HTR-8/SVneo (cell line): ENCODE measurements at places on chromosomes 3 and 15.

GRCh38 chr3:157958457-157958856 lies 147.8 kb downstream of the SHOX2 start:
- DNase-seq: no peak

GRCh38 chr3:12571986-12572385 lies 15.1 kb downstream of the MKRN2 start:
- DNase-seq: no peak

DNA sequence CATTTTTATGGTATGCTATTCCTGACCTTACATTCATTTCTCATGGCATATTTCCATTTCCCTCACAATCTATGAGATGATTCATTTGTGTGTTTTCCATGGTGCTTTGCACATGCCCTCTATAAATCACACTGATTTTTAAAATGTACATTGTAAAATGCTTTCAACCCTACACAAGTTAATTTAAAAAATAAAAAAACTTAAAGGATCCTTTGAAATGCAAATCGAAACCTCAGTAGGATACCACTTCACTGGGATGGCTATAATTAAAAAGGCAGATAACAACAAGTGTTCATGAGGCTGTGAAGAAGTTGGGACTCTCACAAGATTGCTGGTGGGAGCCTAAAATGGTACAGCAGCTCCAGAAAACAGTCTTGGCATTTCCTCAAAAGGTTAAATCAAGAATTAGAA lies 83.5 kb downstream of the FMN1 start:
- no peak for DNase-seq

GRCh38 chr3:78398401-78398800 lies 1358.5 kb downstream of the ROBO2 start:
- DNase-seq: no peak

- DNase-seq: no peak
These were observed 98.0 kb upstream of the ARHGEF26 start for GRCh38 chr3:154023148-154023547.

- no peak for DNase-seq
These were observed 429.3 kb downstream of the GRM7 start for GRCh38 chr3:7290077-7290825.

GRCh38 chr3:170584585-170585007 lies 1.3 kb downstream of the SLC7A14 start:
- peak; percentile 76 for DNase-seq

- no peak for DNase-seq
These were observed 20.9 kb downstream of the PLSCR1 start for GRCh38 chr3:146523531-146523930.

DNA sequence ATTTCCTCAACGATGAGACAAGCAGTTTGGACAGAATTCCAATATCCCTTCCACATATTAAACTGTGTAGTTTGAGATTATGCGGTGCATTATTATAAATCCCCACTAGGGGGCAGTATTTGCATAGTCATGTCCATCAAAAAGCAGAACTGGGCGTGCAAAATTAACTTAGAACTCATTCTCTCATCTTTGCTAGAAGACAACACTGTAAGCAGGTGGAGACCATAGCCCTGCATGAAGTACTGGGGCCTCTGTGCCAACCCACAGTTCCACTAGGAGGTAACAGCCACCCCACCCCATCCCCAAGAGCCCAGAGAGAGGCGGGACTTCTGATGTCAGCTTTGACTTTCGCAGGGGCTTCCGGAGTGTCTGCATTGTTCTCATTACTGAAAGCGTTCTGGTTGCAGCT lies 106.6 kb upstream of the TMC3 start:
- DNase-seq: peak; percentile 43

DNA sequence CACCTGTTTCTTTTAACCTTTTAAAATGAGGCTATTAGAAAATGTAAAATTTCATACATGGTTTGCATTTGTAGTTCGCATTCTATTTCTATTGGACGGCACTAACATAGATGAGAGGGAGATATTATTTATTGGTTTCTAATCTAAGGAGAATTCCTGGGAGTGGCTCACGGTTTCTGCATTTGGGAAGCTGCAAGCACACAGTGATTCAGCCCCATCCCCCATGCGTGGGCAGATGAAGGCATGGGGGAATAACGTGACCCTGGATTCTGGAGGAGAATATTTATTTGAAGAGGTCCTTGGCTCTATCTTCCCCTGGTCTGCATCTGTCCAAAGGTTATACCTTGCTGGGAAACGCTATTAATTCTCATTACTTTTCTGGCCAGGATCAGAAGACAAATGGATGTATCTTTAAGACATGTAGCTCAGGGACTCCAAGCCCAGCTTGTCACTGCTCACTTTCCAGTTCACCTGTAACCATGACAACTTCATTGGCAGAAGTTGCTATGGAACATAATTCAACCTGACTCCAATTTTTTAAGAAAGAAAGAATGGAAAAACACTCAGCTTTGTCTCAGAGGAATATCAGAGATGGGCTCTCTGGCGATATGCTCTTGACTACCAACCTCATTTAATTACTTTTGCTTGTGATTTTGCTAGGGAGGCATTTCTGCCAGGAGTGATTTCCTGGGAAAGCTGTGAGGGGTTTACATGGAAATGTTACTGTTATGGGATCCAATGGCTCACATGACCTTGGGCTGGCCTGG lies 27.2 kb upstream of the POMGNT2 start:
- no peak for DNase-seq

- DNase-seq: no peak
These were observed 826.4 kb downstream of the TUSC7 start for GRCh38 chr3:117536006-117536405.

DNA sequence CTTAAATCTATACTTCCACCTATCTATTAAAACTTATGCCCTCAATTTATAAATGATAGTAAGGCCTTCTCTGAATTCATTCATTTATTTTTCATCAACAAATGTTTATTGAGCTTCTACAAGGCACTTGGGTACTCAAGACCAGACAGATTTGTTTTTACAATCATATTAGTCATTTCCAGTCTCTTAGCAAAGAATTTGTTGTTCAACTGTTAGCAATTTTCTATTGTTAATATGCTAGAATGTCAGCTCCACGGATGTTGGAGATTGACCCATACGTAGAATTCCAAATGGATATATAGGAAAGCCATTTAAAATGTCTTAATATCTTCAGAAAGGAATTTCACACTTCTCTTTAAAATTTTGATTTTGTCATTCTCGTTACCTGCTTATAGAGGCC lies 36.7 kb downstream of the ZBTB38 start:
- no peak for DNase-seq

- no peak for DNase-seq
These were observed 292.2 kb downstream of the NEK10 start for GRCh38 chr3:27076815-27077630.

DNA sequence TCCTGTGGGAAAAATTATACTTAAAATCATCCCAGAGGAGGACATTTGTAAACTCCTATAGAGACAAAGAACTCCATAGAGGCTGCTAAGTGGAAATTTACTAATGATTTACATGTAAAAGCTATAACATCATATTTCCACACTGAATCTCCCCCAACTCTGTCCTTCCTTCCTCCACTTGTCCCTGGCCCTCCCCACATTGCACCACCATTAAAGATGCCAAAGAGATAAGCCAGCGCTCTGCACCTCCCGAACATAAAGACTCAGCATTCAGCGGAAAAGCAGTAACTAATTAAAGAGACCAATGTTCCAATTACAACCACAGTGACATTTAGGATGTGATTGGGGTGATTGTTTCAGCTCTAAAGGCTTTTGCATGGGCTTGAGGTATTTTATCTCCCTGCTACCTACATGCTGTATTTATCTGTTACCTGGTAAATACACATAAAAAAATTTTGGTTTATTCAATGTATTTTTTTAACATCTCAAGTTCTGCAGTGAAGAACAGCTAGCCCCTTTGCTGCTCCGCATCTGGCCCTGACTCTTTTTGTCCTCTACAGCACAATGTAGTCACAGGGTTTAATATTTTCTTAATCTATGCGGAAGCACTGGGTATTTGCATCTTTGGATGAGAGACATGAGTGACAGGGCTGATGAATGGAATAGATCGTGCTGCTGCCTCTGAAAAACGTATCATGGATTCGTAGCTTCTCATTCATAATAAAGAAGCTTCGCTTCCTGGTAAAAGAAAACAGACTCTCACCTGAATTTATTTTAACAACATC lies 35.3 kb upstream of the B3GNT5 start:
- DNase-seq: no peak

GRCh38 chr3:174846055-174846454 lies 13.1 kb upstream of the NAALADL2 start:
- no peak for DNase-seq

DNA sequence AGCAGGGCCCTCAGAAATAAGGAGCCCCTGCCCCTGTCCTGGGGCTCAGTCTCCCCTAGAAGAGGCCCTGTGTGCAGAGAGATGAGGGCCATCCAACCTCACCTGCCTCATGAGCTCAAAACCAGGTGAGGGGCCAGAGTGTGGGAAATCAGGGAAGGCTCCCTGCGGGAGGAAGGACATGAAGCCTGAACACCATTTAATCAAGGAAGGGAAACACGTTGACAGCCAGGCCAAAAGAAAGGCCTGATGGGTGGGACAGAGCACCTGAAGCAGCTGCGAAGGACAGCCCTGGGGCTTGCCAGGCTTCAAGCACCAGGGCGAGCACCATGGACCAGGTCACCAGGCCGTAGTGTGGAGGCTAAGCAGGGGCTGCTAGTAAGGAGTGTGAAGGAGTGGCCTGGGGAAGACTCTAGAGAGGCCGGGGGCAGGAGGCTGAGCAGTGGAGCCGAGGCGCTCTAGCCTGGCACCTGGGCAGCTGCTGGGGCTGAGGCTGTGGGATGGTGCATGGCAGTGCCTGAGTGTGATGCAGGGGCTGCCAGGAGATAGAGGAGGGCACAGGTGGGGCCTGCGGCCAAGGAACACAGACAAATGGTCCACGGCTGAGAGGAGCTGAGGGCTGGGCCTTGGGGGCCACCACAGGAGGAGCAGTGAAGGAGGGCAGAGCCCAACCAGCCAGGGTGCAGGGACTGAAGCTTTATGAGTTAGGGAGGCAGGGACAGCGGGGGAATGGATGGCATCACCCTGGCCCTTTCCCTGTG lies 16.1 kb downstream of the ACAA1 start:
- no peak for DNase-seq

- no peak for DNase-seq
These were observed 67.7 kb downstream of the FOXP1 start for GRCh38 chr3:71515636-71516365.

GRCh38 chr15:73829523-73829922 lies 43.8 kb upstream of the TBC1D21 start:
- DNase-seq: no peak

DNA sequence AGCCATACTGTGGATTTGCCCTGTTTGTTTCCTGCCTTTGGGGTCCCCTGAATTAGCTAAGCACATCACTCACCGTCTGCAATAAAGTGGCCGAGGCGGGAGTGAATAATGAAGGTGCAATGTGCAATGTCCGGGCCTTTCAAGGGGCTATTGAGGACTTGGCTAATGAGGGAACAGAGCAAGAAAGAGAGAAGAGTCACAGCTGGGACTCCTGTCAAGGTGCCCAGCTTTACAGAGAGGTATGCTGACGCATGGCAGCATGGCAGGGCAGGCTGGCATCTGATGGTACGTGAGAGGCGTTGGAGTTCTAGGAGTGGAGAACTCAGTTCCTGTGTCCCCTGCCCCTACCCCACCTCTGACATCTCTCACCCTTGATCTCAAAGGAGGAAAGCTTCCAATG lies 13.8 kb upstream of the ATP2B2 start:
- DNase-seq: no peak

GRCh38 chr15:28902856-28903255 lies 17.1 kb downstream of the APBA2 start:
- no peak for DNase-seq

DNA sequence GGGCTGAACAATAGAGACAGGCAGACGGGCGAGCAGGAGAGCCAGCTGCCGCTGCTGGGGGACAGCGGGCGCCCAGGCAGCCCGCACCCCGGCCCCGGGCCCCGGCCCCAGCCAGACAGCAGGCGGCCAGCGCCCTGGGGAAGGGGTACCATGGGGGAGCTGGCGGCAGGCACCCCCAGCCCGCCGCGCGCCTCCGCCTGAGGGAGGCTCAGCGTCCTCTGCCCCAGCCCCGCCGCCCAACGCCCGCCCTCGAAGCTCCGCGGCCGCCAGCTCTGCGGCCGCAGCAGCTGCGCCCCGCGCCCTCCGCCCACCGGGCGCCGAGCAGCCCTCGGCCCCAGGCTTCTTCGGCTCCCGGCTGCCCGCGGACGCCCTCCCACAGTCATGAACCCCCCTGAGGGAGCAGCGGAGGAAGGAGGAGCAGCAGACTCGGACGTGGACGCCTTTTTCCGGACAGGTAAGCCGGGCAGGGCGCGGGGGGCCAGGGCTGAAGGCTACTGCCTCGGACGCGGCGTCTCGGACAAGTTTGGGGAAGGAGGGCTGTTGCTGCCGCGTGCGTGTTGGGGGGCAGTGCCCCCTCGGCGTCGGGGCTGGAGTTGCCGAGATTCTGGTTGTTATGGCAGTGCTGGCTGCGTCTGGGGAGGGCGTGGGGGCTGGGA lies 41.6 kb upstream of the ROPN1 start:
- peak; percentile 14 for DNase-seq

GRCh38 chr3:19901337-19901736 lies 32.7 kb downstream of the EFHB start:
- DNase-seq: no peak

DNA sequence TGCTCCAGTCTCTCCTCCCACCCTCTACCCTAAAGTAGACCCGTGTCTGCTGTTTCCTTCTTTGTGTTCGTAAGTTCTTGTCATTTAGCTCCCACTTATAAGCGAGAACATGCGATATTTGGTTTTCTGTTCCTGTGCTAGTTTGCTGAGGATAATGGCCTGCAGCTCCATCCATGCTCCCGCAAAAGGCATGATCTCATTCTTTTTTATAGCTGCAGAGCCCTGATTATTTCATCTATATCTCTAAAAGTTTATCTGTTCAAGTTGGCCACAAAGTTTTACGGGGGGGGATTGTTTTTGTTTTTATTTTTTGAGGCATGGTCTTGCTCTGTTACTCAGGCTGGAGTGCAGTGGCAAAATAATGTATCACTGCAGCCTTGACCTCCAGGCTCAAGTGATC lies 4.4 kb upstream of the NEO1 start:
- DNase-seq: no peak

- DNase-seq: peak; percentile 56
These were observed 21.7 kb upstream of the TBC1D21 start for GRCh38 chr15:73851689-73852088.

DNA sequence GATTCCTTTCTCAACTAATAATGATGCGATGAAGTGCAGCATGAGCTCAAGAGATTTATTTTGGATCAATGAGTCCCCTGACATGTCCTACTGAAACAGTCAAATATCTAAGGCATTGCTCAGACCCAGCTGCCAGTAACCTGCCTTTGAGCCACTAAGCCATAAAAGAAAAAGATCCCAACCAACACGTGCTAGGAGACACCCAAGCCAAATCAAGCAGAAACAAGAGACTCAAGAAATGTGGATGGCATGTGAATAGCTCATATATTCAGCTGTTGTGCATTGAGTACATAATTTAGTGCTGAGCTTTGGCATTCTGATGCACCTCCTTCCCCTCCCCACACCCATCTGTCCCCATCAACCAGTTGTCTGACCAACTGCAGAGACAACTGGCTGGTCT lies 29.2 kb downstream of the GJD2 start:
- DNase-seq: no peak
